ENCODE measurements at places on chromosomes 7 and 10. TPM values are rescaled to one million over a fixed set of nuclear protein-coding genes. Genes with fewer than 3 reads are reported as not detected.

Gene OR2A1
- total RNA-seq = not detected

Gene SLK
- total RNA-seq = 31.6 TPM

DNA sequence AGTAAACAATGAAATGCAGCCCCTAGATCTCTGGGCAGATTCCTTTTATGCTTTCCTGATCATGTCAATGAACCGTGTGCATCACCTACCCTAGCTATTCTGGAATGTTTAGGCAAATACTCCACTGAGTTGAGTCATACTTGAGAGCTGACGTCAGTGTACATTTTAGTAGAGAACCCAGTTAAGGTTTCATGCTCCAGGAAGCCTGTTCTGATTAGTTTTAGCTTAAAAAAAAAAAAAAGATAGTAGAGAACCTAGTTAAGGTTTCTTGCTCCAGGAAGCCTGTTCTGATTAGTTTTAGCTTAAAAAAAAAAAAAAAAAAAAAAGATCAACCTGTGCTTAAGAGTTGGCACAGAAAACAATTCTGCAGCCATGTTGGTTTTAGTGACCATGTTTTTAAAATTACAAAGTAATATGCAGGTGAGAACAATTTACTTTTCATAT is 3.7 kb upstream of the MCU start:
- DNase-seq = no peak

- DNase-seq = no peak
These were observed 95.7 kb upstream of the DUSP5 start for GRCh38 chr10:110402077-110402416.

Gene ABCB4
- total RNA-seq = 10.1 TPM

GRCh38 chr7:132097550-132098134 is 478.6 kb downstream of the PLXNA4 start:
- no peak for DNase-seq

DNA sequence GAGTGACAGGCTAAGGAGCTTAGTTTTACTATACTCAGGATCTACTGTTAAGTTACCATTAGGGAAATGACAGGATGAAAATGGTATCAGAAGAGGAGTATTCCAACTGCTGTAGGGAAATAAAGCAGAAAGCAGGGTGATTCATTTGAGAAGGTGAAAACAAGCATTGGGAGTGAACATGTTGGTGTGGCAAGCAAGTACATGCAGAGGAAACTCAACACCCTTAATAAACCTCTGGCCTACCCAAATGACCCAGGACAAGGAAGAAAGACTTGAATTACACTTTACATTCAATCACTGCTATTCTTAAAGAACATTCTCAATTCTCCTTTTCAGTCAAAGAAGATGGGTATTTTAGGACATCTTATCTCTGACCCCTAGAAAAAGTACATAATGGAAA is 28.7 kb downstream of the ERLIN1 start:
- no peak for DNase-seq

Gene GNGT1
- total RNA-seq = not detected

Gene COX19
- total RNA-seq = 13.1 TPM

DNA sequence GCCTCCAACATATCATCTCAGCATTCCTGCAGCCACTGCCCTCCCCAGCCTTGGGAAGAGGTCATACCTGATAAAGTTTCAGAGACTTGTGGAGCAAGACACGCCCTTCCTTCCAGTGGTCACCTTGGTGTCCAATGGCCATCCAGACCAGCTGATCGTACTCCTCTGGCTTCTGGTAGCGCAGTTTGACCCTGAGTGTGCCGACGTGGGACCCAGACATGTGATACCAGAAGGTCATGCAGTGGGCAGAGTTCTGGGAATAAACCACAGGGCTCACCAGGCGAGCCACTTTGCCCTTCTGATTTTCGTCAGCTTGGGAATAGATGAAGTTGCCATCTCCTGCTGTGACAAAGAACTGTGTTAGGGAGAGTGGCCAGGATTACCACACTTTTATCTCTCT is 148.3 kb downstream of the NRP1 start:
- no peak for DNase-seq

Gene AKR1D1
- 0.13 TPM for total RNA-seq

- DNase-seq = no peak
These were observed 615.2 kb upstream of the FOXK1 start for GRCh38 chr7:4066626-4067475.

DNA sequence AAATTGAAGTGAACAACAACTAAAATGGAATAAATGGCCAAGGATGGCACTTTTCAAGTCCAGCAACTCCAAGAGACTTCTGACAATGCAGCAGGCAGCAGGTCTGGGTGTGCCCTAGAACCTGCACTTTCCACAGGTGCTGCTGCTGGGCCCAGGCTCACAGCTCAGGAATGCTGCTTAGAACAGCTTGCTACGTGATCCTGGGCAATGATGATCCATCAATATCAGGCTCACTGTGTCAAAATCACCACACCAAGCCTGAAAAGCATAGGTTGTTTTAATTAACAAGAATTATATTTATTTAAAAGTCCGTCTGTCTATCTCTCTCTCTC is 148.4 kb downstream of the TNS3 start:
- DNase-seq = no peak

DNA sequence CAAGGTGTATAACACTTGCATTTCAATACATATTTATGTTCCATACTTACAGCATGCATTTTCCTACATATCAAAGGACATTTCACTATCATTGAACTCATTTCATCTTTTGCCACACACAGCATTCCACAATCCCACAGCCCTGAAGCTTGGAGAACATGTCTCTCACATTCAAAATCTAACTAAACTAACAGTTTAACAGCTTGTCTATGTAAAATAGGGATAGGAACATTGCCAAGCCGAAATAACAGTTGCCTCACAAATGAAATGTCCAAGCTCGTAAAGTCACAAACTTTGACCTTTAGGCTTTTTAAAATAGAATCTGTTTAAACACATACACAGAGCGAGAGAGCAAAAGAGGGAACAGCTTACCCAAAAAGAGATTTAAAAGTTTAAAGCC is 65.3 kb downstream of the HGF start:
- peak; percentile 76 for DNase-seq

All from SK-MEL-5 (cell line).